CD4-positive, alpha-beta T cell treated with Interferon alpha-2 for 1 hour (primary cell): ENCODE measurements at places on chromosomes 1 and 21.

DNA sequence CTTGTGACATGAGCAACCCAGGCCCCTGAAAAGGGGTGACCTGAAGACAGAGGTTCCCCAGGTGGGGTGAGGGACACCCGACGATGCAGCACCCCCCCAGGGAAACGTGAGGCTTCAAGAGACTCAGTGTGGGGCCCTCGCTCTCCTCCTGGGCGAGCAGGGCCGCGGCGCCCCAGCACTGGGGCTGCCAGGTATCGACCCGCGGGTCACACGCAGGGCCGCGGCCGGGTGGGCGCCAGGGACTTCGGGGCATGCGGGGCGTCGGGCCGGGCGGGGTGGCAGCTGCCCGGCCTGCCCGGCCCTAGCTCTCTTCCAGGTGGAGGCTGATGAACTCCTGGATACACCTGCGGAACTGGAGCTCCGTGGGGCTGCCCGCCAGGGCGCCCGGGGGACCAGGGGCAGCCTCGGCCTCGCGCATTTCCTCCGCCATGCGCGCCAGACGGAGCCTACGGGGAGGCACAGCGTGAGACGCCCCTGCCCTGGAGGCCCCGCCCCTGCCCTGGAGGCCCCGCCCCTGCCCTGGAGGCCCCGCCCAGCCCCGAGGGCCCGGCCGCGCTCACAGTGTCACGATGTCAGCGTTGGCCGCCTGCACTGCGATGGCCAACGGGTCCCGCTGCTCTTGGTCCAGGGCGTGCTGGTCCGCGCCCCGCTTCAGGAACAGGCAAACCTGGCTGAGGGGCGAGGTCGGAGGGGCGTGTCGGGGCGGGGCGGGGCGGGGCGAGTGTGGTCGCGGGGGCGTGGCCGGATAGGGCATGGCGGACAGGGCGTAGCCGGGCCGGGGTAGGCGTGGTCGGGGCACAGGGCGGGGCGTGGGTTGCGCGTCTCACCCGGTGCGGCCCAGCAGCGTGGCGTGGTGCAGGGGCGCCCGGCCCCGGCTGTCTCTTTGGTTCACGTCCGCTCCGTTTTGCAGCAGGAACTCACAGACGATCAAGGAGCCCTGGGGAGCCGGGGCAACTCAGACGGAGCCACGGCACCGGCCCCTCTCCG lies 13.3 kb downstream of the SCNN1D start:
- DNase-seq: no peak

DNA sequence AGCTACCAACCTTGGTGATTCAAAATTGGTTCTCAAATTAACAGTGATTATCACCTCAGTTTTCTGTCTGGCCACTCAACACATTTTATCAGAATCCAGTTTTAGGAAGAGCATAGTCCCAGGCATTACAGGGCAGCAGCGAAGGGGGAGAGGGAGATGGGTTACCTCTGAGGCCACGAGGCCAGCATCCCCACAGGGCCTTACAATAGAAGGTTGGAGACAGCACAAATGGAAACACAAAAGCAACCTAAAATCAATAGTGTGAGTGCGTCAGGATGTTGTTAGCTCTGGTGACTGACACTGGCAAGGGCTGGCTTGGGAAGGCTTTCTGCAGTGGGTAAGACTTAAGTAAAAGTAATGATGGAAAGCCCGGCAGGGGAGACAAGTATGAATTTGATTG lies 79.5 kb downstream of the JAK1 start:
- DNase-seq: no peak

DNA sequence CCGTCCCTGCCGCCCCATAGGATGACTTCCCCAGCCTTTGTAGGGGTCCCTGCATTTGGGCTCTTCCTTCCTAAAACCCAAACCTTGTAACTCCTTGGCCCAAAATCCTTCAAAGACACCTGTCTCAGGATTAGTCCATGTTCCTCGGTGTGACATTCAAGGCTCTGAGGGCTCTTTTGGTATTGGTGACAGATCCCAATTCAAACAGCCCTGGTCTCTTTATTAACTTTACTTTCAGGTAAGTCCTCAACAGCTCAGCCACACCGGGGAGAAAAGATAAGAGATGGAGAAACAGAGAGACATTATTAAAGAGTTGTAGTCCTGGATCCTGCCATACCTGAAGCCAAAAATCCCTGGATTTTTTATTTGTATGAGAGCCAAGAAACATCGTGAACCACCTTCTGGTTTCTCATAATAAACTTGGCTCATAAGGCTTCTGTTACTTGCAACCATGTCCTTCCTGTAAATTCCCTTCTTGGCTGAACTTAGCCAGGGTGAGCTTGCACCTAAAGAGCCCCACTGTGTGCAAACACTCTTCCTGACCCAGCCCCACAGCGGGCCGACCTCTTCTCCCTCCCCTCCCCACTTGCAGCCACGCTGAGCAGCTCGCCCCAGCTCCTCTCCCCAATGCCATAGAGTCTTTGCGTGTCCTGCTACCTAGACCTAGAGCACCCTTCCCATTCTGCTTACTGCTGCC lies 7.9 kb upstream of the MATN1 start:
- no peak for DNase-seq

DNA sequence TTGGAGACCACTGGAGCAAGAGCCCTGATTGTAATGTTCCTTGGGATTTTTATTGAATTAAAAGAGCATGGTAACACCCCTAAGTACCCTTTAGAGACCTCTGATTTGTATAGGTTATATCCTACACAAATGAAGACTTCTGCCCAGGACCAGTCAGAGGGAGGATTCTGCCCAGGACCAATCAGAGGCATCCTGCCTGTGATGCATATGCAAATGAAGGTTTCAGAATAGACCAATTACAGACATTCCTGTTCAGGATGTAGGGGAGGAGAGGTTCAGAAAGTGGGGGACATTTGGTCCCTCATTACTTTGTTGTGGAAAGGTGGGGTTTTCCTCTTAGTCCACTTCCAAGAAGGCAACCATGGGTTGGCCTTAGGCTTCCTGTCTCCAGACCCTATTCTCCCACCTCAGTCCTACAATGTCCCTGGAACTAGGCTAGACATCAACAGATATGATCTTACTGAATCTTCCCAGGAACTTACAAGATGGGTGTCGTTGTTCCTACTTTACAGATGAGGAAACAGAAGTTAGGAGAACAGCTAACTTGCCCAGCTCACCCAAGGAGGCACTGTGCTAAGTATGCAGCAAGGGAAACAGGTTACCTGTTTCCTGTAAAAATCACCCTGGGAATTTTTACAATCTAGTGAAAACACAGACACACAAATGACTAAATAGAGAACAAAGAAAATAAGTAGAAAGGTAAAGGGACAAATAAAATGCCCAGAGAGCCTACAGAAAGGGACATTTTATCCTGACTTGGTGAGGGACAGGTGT lies 36.8 kb upstream of the SFPQ start:
- no peak for DNase-seq

GRCh38 chr1:210364479-210364878 lies 35.8 kb downstream of the HHAT start:
- no peak for DNase-seq

GRCh38 chr1:159756397-159756796 lies 24.4 kb upstream of the DUSP23 start:
- no peak for DNase-seq

- DNase-seq: no peak
Observed at GRCh38 chr1:238608144-238608543, 717.4 kb upstream of the ZP4 start.

GRCh38 chr1:10691740-10692125 lies 104.7 kb downstream of the CASZ1 start:
- DNase-seq: no peak

- no peak for DNase-seq
Observed at GRCh38 chr1:236287757-236288619, 6.2 kb upstream of the ERO1B start.

- DNase-seq: no peak
Observed at GRCh38 chr1:223010582-223011504, 132.2 kb downstream of the TLR5 start.

DNA sequence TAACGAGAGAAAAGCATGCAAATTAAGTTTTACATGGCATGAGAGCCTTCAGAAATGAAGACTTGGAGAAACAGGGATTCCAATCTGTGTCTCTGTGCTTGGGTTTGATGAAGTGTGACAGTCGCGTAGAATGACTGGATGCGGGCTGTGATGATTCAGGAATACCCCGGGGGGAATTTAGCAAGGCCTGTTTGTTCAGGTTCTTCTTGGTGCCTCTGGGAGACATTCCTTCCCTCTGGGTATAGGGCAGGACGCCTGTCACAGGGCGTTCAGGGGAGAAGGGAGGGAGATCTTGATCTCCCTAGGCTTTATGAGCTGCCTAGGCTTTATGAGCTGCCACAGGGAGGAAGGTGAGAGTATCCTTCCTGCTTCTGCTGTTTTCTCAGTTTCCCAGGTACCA lies 36.6 kb downstream of the DOP1B start:
- no peak for DNase-seq

DNA sequence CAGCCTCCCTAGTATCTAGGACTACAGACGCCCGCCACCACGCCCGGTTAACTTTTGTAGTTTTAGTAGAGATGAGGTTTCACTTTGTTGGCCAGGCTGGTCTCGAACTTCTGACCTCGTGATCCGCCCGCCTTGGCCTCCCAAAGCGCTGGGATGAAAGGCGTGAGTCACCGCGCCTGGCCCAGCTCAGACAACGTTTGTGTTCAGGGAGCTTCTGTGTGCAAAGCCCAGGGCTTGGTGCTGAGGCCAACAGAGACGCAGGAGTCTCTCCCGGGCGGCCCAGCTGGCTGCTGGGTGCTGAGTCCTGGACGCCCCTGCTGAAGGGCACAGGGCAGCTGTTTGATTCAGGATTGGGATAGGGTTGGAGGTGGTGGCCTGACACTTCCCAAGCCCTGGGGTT lies 3.0 kb downstream of the PRKCZ start:
- DNase-seq: no peak

- no peak for DNase-seq
Observed at GRCh38 chr1:18473195-18473815, 7.4 kb upstream of the KLHDC7A start.

DNA sequence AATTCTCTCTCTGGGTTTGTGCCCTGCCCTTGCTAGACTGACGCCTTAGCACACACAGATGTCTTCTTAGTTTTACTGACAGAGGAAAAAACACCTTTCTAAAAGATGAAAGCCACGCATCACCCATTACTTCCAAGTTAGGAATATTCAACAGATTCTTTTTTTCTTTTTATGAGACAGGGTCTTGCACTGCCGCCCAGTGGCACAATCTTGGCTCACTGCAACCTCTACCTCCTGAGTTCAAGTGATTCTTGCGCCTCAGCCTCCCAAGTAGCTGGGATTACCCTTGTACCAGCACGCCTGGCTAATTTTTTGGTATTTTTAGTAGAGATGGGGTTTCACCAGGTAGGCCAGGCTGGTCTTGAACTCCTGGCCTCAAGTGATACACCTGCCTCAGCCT lies 169.2 kb downstream of the APP start:
- no peak for DNase-seq

- DNase-seq: no peak
Observed at GRCh38 chr1:223695941-223696340, 16.4 kb upstream of the CAPN2 start.

DNA sequence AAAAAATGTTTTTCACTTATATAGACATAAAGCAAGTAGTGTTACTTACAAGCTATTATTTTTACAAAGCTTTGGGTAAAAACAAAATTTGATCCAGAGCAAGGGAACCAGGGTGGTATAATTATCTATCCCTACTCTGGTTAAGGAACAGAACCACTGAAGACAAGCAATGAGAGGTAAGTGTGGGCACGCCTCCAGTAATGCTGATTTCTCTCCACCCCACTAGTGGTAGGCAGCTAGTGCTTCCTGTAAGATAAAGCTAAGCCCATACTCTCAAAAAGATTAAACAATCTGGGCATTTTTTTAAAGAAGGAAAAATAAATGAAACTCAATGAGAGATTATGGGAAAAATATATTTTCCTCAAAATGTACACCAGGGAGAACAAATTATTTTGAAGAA lies 22.1 kb downstream of the TFB2M start:
- no peak for DNase-seq

GRCh38 chr1:211643324-211644212 lies 31.9 kb downstream of the NEK2 start:
- DNase-seq: no peak

- no peak for DNase-seq
Observed at GRCh38 chr1:67618285-67619018, 66.5 kb upstream of the GADD45A start.

DNA sequence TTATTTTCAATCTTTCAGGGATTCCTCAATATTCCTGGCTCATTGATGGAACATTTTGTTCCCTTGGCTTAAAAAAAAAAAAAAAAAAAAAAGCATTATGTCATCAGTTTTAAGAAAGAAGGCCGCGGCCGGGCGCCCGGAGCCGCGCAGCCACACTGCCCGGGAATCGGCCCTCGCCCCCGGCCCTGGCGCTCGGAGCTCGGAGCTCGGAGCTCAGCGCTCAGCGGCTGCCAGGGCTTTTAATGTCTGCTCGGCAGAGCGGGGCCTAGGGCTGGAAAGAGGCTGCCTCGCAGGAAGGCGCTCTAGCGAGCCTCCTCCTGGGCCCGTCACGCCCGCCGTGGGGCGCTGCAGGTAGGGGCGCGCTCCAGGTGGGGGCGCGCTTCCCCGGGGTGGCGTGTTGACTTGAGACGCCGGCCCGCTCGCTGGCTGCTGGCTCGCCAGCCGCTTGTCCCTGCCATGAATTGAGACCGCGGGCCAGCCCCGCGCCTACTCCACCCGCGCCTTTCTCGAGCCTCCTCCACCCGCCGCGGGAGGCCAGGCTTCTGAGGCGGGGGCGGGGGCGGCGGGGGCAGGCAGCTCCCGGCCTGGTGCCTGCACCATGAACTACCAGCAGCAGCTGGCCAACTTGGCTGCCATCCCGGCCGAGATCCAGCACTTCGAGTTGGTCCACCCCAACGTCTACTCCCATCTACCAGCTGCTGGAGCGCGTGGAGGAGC lies 5.4 kb upstream of the TDRD5 start:
- DNase-seq: no peak

GRCh38 chr1:60872426-60873054 lies 209.8 kb upstream of the NFIA start:
- no peak for DNase-seq

DNA sequence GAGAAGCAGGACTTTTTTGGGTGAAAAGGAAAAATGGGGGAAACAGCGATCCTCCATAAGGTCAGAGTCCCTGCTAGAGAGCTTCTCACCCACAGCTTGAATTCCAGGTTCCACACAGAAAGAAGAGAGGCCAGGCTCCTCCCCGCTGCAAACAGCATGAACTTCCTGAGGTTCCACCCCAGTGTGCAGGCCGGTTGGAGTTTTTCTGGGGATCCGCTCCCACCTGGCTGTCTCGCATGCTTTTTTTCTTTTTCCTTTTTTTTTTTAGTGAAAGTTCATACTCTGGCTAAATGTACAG lies 595.1 kb upstream of the ZP4 start:
- no peak for DNase-seq

DNA sequence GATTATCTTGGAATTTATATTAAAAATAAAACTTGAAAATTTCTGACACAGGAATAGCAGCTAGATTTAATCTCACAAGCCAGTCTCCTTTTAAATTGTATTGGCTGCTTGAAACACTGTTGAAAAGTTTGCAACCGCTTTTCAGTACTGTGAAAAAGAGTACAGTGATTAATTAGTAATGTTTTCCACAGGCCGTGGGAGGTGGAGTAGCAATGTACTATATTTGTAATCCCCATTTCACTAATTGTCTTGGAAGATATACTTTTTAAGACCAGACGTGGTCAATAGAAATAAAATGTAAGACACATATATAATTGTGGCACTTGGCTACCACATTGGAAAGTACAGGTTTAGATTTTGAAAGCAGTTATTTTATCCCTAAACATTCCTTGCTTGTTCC lies 40.8 kb upstream of the MYOCOS start:
- DNase-seq: no peak

- no peak for DNase-seq
Observed at GRCh38 chr1:22570140-22570909, 7.0 kb downstream of the EPHA8 start.
